ENCODE measurements at places on chromosomes 16 and 17. TPM values are rescaled to one million over a fixed set of nuclear protein-coding genes. Genes with fewer than 3 reads are reported as not detected.
A peak's percentile ranks its signal among the peaks of the same experiment; 100 is the strongest.

CLEC19A gene
- polyA plus RNA-seq: not detected

DNA sequence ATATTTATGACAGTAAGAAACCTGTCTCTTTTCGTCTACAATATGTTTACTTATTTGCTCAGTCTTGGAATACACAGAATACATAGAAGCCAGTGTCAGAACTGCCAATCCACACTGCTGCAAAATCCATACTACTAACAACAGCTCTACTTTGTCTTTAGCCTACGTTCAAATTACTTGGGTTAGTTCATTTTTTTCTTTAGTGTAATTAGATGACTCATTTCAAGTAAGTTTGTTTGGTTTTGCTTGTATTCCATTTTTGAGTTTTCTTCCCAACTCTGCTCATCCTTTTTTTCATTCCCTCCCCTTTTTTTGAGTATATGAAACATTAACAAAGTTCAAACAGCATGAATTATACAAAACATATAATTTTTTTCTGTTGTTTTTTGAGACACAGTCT, 16.9 kb downstream of the CMC2 start:
- DNase-seq: no peak

GRCh38 chr16:66278111-66278531, 88.4 kb upstream of the CDH5 start:
- peak; percentile 89 for DNase-seq

DNA sequence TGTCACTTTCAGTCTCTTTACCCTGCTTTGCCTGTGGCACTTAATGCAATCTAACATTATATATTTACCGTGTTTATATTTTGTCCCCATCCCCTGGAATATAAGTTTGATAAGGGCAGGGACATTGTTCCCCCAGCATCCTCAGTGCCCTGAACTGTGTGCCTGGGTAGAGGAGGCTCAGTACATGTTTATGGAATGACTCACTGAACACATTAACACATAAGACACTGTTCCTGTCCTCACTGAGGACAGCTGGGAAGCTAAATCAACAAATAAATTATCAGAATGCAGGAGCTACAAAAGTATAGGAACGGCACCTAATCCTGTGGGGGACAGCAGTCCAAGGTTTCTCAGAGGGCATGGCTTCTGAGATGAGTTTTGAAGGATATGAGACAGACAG, 27.8 kb downstream of the GRIN2A start:
- DNase-seq: no peak

- DNase-seq: no peak
Measured at GRCh38 chr17:37827905-37828650, 83.2 kb upstream of the HNF1B start.

JMJD6 gene
- polyA plus RNA-seq: 14.4 TPM

DNA sequence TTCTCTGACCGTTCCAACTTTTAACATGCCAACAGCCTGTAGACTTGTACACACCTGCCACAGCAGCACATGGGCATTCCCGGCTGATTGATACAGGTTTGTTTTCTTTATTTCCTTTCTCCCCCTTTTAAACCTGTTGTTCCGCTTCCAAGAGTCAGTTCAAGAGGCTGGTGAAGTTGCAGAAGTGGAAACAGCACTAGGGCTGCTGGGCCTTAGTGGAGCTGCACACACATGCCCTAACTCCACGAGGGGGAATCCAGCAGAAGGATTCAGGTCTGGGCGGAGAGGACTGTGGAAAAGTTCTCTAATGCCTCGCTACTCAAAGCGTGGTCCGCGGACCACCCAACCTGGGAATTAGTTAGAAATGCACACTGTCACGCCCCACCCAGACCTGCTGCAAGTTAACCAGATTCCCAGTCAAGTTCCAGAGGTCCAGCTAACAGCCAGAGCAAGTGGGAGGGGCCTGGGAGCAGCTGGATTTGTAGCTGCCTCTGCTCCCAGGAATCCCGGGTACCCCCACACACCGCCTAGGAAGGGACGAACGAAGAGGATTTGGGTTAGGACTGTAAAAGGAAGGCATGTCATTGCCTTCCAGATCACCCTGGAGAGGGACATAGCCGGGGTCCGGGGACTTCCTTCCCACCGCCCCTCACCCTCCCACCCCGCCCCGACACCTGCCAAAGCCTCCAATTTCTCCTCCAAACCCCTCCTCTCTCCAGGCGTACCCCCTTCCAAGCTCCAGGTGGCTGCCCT, 542 bp downstream of the SLC39A11 start:
- peak; percentile 61 for DNase-seq

DNA sequence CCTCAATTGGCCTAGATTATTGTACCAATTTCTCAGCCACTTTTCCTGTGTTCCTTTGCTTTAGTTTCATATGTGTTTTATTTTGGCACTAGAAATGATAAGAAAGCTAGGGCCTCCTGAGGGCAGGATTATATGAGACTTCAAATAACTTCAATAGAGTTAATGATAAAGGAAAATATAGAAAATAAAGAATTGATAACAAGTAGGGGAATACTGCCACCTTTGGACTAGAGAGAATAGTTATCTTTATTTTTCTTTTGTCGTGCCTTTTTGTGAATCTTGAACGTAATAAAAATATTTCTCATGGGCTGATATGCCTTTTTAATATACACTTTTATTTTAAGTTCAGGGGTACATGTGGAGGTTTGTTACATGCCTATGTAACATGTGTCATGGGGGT, 29.3 kb upstream of the RBL2 start:
- no peak for DNase-seq

DNA sequence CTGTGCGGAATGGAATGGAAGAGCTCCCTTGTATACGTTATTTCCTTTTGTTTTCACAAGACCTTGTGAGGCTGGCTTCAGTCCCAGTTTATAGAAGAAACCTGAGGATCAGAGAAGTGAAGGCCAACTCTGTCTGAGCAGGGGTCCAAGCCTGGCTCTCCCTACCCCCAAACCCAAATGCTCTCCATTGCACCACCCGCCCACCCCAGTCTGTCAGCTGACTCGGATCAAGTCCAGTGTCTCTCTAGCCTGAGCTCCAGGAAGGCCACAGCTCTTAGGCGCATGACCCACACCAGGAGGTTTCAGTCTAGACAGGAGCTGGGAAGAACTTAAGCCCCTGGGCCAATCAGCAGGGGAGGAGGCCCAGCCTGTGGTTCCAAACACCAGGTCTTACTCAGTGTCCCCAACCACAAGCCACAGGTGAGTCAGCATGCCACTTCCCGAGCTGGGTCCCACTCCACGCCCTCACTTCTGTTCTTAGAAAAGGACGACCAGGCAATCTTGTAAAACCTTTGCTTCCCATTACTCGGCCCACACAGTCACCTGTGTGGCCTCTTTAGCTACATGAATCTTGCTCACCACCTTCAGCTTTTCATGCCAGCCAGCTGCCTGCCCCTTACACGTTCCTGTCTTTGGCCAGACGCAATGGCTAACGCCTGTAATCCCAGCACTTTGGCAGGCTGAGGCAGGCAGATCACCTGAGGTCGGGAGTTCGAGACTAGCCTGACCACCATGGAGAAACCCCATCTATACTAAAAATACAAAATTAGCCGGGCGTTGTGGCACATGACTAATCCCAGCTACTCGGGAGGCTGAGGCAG, 27.8 kb downstream of the TK2 start:
- peak; percentile 100 for DNase-seq

DNA sequence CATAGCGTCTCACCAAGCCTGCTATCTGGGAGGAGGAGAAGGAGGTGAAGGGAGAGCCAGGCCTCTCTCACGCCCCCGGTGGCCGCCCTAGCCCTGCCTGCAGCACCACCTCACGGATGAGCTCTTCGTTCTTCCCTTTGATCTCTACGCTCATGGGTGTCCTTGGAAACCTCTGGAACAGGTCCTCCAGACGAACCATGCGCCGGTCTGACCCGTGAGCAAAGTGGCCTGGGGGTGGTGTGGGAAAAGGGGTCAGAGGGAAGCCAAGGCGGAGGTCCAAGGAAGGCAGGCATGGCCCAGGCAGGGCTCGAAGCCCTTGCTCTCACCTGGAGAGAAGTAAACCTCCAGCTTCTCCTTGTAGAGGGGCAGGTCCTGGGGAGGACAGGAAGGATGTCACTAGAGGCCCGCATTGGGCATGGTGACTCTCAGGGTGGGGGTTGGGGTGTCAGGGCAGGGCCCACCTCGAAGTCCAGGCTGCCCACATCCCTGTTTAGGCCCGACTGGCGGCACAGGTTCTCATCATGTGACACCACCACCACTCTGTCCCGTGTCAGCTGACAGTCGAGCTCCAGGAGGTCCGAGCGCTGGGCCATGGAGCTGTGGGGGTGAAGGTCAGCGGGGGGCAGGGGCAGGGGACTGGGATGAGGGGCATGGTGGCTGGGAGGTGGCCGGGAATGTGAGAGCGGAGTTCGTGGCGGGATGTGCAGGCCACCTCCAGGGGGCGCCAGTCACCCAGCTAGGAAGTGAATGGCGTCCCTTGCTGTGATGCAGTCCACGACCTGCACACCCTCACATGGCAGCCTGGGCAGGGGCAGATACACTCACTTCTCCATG, 923 bp downstream of the GDPD3 start:
- peak; percentile 12 for DNase-seq

C17orf78 gene
- not detected for polyA plus RNA-seq

DNA sequence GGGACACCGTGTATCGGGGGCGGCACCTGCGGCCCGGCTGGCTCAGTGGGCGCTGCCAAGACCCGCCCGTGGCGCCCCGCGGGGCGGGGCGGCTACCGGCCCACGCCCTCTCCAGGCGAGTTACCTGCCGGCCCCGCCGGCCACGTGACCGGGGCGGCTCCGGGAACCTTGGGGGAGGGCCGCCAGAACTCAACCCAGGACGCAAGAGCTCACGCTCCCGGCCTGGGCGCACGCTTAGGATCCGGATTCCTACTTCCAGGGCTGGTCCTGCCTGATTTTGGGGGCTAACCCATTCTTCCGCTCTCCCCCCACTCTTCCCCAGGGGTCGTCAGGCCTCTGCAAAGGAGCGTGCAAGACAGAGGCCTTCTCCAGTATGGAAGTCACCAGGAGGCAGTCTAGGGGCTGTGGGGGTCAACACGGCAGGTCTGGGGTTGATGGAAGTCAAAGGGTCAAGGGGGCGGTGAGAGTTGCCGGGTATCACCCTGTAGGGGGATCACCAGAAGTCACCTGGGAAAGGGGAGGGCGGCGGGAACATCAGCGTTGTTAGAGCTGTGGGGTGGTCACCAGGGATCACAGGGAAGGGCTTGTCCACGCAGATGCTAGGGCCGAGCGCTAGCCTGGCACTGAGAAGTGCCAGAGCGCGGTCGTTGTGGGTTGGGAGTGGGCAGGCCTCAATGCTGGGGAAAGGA, 354 bp upstream of the ESRP2 start:
- peak; percentile 90 for DNase-seq

- DNase-seq: peak; percentile 70
Measured at GRCh38 chr16:15403392-15403995, 7.9 kb downstream of the MPV17L start.

IGF2BP1 gene
- polyA plus RNA-seq: 0.03 TPM

GRCh38 chr17:76248013-76248782, 7.9 kb upstream of the RNF157 start:
- DNase-seq: no peak

DNA sequence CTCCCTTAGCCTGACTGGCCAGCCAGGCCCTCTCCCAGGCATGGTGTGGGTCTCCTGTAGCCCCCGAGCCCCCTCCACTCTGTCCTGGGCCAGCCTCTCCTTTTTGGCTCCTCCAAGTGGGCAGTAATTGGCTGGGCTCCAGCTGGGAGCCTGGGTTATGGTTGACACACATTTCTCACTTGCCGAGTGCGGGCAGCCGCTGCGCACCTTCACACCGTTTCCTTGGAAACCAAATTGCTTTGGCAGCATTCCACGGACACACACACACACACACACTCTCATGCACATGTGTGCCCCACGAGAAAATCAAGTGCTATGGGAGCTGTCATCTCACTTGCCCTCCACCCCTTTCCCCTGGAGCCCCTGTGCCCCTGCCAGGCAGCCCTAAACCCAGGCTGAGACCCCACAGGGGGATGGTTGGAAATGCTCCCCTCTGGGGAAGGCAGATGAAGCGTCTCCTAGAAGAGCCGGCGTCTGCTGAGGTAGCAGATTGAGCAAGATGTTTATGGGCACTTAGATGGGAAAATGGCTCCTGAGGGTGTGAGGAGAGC, 402.7 kb upstream of the TNRC6C start:
- peak; percentile 21 for DNase-seq

GRCh38 chr16:22206842-22207714, 1.0 kb downstream of the EEF2K start:
- DNase-seq: peak; percentile 58

DNA sequence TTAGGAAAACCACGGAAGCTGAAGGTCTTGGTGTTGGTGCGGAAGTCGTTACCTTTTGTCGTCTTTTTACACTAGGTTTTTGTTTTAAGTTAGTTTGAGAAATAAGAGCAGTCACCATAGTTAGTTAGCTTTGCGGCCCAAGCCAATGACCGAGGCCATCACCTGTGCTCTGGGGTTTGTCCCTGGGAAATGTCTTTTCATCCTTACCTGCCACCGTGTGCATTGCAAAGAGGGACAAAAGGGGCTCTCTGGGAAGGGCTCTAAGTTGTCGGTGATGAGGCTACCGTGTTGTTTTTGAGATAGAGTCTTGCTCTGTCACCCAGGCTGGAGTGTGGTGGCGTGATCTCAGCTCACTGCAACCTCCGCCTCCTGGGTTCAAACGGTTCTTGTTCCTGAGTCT, 49.8 kb downstream of the NDE1 start:
- no peak for DNase-seq

DNA sequence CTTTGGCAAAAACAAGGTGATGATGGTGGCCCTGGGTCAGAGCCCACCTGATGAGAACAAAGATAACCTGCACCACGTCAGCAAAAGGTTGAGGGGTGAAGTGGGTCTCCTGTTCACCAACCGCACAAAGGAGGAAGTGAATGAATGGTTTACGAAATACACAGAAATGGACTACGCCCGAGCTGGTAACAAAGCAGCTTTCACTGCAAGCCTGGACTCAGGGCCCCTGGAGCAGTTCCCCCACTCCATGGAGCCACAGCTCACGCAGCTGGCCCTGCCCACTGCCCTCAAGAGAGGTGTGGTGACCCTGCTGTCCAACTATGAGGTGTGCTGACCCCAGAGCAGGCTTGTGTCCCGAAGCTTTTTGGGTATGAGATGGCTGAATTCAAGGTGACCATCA, 29.7 kb upstream of the DLX4 start:
- DNase-seq: no peak

MLKL gene
- 11.7 TPM for polyA plus RNA-seq

LPCAT2 gene
- polyA plus RNA-seq: 32.4 TPM
